ENCODE measurements at places on chromosomes 3 and 15.

- DNase-seq: peak; percentile 73
Observed at GRCh38 chr3:160027541-160028195, 39.0 kb downstream of the IL12A start.

- DNase-seq: peak; percentile 36
Observed at GRCh38 chr3:171606151-171606751, 146.0 kb upstream of the TNIK start.

GRCh38 chr15:84099181-84099580 is 136.4 kb upstream of the GOLGA6L4 start:
- peak; percentile 14 for DNase-seq

DNA sequence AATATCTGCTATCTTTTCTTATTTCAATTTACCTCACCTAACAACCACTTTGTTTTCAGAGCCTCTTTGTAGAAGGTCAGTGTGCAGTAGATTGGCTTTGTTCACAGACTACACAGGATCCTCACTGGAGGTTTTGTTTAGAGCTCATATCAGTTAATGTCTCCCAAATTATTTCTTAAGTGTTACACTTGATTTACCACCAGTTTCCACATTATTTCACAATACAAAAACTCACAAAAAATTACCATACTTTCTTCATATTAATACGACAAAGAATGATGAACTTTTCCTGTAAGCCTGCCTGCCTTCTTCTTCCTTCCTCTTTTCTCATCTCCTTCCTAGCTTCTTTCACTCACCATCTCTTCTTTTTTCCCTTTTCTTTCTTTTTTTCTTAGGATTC is 133.3 kb downstream of the ALCAM start:
- DNase-seq: no peak

GRCh38 chr3:119098619-119099222 is 47.2 kb upstream of the TEX55 start:
- peak; percentile 46 for DNase-seq

GRCh38 chr15:47194718-47195117 is 522.6 kb upstream of the SEMA6D start:
- DNase-seq: peak; percentile 42

DNA sequence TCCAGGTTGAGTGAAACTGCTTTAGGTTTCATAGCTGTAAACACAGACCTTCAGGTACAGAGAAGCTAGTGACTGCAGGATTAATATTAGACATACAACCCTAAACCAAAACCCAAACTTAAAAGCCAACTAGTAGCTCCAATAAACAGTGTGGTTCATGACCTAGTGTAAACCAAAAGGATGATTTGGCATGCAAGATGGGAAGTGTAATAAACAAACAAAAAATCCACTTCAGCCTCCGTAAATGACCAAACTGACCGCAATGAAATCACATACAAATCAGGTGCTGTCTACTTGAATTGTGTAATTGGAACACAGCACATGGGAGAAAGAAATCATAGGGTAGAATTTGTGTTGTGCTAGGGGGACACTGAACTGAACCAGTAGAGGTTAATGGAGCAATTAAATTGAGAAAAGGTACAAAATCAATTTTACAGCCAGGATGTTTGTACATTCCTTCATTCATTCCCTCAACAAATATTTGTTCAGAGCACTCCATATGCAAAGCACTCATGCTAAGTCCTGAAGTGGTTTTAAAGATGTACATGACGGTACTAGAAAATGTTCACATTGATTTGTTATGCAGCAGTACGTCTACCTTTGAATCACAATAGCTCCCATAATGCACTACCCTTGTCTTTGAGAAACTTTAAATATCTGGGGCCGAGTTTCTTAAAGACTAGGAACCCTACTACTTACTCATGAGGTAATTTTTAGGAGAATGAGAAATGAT is 21.4 kb upstream of the CHST2 start:
- DNase-seq: no peak

- peak; percentile 59 for DNase-seq
Observed at GRCh38 chr3:78888635-78889034, 879.2 kb downstream of the ROBO1 start.

DNA sequence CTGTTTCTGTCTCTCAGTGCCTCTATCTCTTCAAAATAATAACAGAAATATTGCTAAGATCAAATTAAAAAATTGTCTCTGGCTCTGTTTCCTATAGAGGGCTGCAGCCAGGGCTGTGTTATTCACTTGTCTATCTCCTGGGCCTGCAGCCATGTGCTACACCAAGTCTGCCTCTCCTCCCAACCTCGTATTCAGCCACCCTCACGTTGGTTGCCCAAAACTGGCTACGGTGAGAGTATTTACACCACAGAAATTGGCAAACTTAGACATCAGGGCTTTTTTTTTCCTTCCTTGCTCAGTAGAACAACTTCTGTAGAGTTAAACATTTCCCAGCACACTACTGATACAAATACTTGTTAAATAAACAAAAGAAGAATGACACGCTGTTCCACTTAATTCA is 320.9 kb upstream of the ICE2 start:
- no peak for DNase-seq

DNA sequence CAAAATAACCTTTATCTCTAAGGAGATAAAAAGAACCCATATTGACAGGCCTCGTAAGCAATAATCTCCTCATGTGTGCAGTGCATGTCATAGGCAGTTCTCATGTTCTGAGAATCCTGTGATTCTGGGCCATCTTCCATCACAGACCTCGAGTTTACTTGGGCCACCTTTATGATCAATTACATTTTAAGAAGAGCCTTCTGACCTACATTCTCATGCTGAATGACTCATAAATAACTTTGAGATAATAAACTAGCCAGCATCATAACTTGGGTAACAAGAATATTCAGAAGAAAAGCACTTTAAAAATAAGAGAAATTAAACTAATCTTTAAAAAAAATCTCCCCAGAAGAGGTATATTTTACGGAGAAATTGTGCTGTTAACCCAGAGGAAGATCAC is 310.7 kb upstream of the ZNF717 start:
- DNase-seq: peak; percentile 13

- peak; percentile 38 for DNase-seq
Observed at GRCh38 chr3:145183261-145183660, 977.7 kb downstream of the PLOD2 start.

DNA sequence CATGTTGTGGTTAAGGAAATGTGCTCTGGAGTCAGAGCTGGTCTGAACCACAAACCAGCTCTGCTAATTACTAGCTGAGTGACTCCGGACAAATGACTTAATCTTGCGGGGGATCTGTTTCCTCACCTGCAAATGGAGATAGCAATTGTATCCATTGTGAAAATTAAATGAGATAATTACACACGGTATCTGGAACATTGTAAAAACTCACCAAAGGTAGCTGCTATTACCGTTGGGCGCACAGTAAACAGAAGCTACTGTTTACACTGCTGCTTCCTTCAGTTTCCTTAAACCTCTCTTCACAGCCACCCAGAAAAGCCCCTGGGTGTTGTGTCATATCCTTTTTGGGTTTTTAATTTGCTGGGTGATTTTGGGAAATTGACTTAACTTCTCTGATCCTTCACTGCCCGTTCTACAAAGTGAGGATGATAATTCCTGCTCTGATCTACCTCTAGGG is 107.8 kb downstream of the MEGF11 start:
- no peak for DNase-seq

DNA sequence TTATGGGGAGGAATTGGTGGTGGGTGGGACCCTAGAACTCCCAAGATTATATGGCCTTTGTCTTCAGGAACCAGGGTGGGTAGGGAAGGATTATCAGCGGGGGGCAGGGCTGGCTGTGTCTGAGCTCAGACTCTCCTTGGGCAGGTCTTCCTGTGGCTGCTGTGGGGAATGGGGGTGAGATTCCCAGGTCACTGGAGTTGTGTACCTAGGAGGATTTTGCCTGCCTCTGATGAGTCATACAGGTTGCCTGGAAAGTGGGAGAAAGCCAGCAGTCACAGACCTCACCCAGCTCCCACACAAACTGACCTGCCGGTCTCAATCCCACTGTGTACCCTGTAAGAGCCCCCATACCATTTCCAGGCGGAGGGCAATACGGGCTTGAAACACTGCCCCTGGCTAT is 209.9 kb upstream of the CNTN3 start:
- DNase-seq: no peak

DNA sequence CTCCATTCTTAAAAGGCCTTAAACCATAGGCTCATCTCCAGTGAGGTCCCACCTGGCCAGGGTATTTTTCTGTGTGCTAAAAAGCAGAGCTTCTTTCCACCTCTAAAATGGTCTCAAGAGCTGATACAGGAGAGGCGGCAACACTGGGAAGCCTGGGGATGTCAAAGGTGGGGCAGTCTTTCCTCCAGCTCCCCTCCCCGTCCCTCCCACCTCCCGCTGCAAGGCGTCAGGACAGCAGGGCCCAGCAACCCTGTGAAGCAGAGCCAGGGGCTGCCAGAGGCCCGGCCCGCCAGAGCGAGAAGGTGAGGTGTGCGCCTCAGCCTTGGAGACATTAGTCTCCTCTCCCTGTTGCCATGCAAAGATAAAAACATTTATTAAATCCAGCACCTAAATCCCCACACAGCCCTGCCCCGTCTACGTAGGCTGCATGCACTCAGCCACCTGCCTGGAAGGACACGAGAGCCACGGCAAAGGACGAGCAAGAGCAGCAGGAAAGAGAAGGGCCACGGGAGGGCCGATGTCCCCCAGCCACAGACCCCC is 75.6 kb downstream of the FAM174B start:
- no peak for DNase-seq

GRCh38 chr3:189143771-189144170 is 28.0 kb upstream of the TPRG1 start:
- no peak for DNase-seq

GRCh38 chr15:52498706-52499105 is 30.0 kb downstream of the MYO5A start:
- no peak for DNase-seq

- DNase-seq: no peak
Observed at GRCh38 chr15:63210151-63211091, 21.0 kb downstream of the RAB8B start.

GRCh38 chr3:167066977-167067786 is 312.9 kb downstream of the ZBBX start:
- DNase-seq: no peak

- DNase-seq: peak; percentile 47
Observed at GRCh38 chr3:32880225-32880624, 62.4 kb downstream of the TRIM71 start.

GRCh38 chr15:63340878-63341277 is 40.8 kb downstream of the CA12 start:
- no peak for DNase-seq

DNA sequence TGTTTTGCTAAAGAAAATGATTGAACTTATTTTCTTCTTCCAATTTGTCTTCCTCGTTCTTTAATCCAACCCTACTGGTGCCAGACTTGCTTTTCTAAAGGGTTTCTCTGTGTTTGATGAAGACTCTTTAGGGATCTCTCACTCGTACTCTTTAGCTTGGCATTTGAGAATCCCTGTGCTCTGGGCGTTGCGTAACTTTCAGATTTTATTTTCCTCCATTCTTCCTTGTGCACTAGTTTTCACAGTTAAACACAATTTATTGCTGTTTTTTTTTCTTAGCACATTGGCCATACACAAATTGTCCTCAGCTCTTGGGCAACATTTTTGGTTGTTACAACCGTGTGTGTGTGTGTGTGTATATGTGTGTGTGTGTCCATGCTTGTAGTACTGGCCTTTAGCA is 95.8 kb upstream of the ADAMTSL3 start:
- no peak for DNase-seq

DNA sequence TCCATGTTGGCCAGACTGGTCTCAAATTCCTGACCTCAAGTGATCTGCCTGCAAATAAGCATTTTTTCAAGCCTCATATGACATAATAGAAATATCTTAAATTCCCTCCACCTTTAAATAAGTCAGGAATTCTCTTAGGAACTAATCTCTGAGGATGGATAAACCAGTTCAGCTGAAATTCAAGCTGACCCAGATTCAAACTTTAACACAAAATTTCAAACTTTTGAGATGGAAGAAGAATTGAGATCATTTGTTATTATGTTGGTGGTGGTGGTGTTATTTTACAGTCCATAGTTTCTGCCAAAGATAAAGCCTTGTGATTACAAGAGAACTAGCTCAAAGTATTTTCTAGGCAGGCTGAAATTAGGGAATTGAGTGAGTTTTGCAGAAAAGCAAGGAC is 85.5 kb downstream of the SSR3 start:
- DNase-seq: no peak

DNA sequence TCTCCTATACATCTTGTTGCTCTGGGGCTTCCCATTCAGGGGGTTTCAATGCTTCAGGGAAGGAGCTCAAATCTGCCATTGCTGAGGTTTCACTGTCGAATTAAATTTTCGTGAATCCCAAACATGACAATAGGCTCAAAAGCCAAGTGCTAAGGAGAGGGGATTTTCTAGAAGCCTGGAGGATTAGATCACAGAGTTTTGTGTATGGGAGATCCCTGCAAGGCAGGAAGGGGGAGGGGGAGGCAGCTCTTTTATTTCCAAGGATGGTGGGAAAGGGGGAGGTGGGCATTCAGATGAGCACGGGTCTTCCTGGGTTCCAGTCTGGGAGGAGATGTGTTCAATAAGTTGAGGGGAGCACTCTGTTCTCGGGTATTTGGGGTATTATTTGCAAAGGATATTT is 69.9 kb upstream of the DLG1 start:
- no peak for DNase-seq

DNA sequence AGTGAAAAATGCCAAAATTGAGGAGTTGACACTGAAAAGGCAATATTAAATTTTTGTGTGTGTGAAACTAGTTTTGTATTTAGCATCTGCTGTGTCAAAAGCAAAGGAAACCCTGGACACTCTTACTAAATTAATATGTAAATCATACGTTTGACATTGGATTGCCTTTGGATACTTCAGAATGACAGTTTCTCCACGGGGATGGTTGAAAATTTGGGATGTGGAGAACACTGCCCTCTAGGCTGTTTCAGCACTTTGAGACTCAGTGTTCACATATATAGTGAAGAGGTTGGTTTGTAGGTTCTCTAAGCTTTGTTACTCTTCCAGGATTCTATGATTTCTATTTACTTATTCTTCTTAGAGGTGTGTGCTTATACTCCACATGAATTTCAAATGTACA is 3.0 kb downstream of the ROBO2 start:
- DNase-seq: no peak

GRCh38 chr3:106339551-106339950 is 470.7 kb upstream of the CBLB start:
- DNase-seq: peak; percentile 18

DNA sequence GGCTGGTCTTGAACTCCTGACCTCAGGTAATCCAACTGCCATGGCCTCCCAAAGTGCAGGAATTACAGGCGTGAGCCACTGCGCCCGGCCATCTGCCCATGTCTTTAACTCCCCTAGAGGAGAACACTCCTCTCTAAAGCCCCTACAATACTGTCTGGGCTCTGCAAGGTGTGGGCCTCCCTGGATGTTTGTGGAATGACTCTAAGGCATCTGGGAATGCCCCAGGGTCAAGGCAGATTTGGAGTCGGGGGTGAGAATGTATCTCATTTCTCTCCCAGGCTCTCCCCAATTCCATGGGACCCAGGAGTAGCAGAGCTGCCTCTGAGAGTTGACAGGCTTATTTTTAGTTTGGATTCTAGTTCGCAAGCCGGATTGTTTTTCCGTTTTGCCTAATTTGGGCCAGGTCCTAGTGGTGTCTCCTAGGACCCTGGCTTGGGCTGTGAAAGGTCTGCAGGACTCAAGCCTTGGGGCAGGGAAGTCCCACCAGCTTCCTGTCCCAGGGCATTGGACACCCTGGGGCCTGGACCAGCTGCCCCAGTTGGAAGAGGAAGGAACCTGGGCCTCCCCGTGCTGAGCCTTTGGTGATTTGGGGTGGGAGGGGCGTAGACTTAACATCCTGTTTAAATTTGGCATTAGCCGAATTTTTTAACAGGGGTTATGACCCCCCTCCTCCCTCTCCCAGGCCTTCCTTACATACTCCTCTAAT is 53.5 kb downstream of the MAGEF1 start:
- no peak for DNase-seq
